ENCODE measurements at places on chromosomes 2 and 18.
A peak's percentile ranks its signal among the peaks of the same experiment; 100 is the strongest.

DNA sequence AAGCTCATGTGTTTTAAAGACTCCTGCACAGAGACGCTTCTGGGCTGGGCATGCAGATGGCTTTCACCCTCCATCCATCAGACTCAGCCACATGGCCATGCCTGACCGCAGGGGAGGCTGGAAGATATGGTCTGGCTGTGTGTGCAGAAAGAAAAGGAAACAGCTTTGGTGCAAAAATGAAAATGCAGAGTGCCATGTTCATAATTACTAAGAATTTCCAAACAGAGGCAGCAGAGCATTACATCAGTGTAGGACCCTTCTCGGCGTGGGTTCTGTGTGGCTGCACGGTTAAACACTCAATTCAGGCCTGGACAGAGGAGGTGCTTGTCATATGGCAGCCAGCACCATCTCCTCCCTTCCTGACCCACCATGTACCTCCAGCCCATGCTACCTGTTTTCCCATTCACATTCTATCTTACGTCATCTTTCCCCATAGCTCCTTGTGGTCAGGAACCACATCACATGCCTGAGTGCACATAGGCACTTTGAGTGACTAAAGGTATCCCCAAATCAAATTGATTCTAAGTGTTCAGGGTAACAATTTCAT is 200.3 kb upstream of the ID2 start:
- DNase-seq, result peak; percentile 61

- DNase-seq, result no peak
These were observed 269.8 kb downstream of the BCL11A start for GRCh38 chr2:60283626-60284025.

- DNase-seq, result no peak
These were observed 10.1 kb upstream of the NARS1 start for GRCh38 chr18:57631697-57632096.

DNA sequence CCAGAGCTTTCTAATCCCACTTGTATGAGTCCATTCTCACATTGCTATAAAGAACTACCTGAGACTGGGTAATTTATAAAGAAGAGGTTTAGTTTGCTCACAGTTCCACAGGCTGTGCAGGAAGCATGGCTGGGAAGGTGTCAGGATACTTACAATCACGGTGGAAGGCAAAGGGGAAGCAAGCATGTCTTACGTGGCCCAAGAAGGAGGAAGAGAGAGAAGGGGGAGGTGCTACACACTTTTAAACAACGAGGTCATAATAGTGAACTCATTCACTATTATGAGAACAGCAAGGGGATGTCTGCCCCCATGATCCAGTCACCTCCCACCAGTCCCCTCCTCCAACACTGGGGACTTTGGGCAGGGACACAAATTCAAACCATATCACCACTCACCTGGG is 67.8 kb downstream of the TTC32 start:
- DNase-seq, result no peak

DNA sequence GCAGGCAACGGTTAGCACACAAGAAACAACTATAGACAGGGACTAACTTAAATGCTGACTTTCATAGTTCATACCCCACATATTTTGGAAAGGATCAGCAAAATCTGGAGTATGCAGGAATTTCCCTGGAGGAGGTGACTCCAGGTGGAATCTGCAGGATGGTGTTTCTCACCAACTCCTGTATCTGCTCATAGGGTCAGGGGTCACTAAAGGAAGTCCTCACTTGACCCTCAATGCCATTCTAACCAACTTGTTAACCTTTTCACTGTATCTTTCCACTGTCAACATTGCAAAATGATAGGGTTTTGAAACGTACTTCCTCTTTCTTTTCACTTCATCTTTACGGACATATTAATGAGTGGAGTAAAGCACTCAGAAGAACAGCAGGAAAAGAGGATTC is 207.0 kb upstream of the CXCR4 start:
- DNase-seq, result peak; percentile 77

DNA sequence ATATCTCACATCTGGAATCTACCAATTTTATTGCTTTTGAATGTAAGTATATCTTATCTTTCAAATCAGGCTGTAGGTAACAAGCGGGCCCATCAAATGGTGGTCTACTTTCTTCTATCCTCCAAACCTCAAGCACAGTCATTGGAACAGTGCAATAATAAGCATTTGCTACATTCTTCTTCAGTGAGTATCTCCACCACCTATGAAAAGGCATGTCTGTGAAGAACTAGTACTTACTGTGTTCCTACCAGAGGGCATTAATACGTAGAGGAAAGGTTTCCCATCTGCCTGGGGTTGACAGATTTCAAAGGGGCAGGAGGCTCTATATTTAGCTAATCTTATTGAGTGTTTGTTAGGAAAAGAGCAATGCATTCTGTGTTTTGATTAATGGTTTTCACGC is 411.1 kb downstream of the NCKAP5 start:
- no peak for DNase-seq

DNA sequence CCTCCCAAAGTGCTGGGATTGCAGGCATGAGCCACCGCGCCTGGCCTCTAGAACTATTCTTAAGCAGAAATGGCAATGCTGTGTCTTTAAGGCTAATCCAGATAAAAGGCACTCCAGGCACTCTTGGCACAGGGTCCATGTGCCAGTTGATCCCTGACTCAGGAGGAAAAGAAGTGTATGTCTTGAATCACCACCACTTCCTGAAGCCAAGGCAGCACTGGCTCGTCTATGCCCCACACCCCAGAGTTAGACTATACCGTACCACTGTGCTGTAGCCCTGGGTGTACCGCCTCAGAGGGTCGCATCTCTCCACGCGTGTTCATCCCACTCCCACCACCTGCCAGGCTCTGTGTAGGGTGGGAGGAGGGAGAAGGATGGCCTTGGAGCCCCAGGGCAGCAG is 9.0 kb downstream of the TNFRSF11A start:
- DNase-seq, result no peak

DNA sequence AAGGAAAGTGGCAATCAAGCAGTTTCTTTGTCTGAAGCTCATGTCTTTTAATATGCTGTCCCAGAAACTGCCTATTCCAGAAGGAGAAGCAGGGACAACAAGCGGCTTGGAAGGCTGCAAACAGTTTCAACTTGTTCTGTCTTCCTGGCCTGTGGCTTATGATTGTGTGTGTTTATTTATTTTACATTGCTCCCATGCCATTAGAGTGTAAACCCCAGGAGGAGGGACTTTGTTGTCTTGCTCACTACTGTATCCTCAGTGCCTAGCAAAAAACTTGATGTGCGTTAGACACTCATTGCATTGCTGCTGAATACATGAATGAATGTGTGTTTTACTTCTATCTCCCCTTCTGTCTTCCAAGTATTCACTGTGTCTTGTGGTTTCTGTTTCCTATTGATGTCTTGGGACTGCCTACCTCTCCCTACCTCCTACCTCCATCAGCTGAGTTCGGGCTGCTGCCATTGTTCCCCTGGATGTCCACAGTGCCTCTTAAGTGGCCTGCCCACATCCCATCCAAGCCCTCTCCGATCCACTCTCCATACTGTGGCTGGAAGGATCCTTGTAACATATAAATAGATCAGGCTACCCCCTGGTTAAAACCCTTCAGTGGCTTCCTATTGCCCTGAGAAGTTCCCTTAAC is 261.4 kb downstream of the DYSF start:
- no peak for DNase-seq

GRCh38 chr2:151189125-151189524 is 72.5 kb downstream of the RBM43 start:
- DNase-seq, result no peak

DNA sequence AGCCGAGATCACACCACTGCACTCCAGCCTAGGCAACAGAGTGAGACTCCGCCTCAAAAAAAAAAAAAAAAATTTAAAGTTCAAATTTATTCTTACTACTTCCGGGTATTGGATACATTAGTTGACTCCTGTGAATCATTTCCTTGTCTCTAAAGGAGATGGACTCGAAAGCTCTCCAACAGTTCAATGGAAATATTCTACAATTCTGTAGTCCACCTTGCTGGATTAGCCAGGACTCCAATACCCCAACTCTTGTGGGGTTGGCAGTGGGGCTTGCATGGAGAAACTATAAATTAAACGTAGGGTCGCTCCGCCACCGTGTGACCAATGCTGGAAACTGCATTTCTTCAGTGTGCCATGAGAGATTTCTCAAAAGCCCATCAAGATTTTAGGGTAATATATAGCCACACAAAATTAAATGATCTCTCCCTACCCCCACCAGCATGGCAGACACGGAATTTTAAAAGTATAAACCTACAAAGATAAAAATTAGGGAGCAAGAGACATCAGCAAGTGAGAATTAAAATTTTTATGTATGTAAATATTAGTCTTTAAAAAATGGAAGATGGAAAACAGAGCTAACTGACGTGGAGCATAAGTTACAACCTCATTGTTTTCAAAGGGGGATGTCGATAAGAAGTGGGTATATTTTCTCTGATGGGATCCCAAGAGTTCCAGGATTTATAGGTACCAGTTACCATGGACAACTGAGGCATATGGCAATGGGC is 27.8 kb upstream of the GAREM2 start:
- DNase-seq, result peak; percentile 81

GRCh38 chr18:27130065-27130630 is 55.0 kb downstream of the CHST9 start:
- DNase-seq, result no peak

DNA sequence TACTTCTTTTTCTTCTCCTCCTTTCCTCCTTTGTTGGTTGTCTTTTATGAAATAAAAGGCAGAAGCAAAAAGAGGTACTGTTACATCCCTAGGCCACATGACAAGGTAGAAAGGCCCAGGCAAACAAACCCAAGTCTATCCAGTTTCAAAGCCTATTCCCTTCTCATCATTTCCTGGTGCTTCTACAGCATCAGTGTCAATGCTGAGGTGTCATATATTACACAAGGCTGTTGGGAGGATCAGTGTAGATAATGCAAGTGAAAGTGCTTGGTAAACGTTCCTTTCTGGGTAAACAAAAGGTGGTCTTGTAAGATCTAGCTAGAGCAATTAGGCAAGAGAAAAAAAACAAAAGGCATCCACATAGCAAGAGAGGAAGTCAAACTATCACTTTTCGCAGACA is 64.9 kb downstream of the EVA1A start:
- no peak for DNase-seq

DNA sequence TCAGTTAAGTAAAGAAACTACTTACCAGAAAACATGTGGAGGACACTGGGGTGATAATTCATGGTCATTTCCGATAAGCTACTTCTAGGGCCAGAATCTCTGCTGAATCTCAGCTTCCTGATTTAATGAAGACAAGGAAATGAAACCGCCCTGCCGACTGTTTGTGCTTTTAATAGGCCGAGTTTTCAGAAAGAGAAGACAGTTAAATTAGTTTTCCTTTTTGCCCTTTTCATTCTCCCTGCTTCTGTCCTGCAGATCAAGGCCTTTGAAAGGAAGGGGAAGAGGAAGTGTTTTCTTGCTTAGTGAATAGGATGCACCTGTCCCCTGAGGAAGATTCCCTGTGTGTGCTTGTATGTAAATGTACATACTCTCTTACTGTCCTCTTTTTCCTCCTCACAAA is 126.6 kb downstream of the SH3RF3 start:
- no peak for DNase-seq

GRCh38 chr18:11905613-11906012 is 2.5 kb downstream of the MPPE1 start:
- no peak for DNase-seq

DNA sequence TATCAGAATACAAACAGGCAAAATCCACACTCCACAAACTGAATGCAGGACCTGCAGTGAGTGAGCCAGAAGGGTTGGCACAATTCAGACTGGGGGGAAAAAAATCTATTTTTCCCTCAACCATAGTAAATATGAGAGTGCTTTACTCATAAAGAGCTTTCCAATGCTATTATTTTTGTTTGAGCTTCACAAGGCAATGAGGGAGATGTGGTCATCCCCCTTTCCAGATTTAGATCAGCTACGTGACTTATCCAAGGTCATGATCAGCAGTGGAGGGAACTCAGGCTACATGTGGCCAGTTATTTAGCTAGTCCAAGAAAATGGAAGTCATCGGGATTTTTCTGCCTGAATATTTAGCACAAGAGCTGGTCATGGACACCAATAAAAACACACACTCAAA is 120.4 kb upstream of the KLF7 start:
- no peak for DNase-seq

DNA sequence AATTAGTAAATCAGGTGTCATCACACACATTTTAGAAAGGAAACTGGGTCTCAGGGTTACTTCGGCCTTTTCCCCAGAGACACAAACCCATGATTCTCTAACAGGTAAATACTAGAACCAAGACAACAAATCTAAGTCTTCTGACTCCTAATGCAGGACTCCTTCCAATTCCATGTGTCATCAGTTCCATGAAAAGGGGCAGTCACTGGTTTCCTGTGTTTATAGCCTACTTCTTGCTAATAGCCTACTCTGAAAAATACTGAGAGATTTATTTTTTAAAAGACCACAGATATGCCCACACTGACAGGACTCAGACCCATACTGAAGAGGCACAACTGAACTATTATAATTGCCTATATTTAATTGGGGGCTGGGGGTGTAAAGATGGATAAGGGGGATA is 33.0 kb downstream of the RAB1A start:
- no peak for DNase-seq

DNA sequence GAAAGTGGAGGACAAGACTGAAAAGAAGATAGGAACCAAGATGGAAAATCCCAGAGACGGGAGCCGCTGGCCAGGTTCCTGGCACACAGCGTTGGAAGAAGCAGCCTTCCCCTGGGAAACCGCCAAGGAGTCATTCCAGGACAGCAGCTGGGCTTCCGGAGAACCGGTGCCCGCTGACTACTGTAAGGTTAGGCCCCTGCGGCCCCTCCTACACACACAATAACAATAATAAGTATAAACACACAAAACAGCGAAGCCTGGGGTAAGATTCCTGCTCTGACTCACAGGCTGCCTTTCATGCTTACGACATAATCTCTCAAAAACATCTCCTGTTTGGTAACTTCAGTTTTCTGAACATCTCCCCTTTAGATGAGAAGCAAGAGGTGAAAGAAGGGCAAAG is 28.1 kb upstream of the MYCN start:
- no peak for DNase-seq

DNA sequence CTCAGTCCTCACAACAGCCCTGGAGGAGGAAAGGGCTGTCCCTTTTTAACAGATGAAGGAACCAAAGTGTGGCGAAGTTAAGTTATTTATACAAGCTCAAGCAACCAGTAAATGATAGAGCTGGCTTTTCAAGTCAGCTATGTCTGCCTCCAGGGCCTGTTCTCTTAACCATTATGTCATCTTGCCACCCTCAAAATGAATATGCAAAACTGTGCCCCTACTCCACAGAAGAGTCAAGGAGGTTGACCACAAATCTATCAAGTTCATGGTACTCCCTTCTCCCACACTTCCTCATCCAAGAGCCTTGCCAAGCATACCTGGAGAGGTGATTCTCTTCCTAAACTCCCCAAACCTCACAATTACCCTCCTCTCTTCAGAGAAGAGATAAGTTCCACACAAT is 37.3 kb upstream of the CREB1 start:
- peak; percentile 66 for DNase-seq
